ENCODE measurements at places on chromosomes 4 and X.

GRCh38 chrX:56248492-56248891, 16.3 kb downstream of the KLF8 start:
- peak; percentile 35 for DNase-seq

- no peak for DNase-seq
These were observed 578.0 kb downstream of the SPRY1 start for GRCh38 chr4:123974386-123975149.

DNA sequence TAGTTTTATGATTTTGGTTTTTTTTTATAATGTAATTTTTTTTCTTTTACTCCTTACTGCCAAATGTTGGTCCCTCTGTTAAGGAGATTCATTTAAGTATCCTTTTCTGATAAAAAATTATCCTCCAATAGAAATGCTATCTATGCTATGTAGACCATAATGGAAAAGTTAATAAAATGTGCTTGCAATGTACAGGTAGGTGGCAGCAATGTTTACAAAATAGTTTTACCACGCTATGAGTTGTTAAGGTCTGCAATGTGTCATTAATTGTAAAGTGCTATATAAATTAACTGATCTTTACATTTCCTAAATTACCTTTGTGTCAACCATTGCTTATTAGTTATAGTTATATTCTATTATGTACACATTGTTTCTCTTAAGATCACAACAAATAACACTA, 3.8 kb upstream of the CENPC start:
- peak; percentile 47 for DNase-seq

DNA sequence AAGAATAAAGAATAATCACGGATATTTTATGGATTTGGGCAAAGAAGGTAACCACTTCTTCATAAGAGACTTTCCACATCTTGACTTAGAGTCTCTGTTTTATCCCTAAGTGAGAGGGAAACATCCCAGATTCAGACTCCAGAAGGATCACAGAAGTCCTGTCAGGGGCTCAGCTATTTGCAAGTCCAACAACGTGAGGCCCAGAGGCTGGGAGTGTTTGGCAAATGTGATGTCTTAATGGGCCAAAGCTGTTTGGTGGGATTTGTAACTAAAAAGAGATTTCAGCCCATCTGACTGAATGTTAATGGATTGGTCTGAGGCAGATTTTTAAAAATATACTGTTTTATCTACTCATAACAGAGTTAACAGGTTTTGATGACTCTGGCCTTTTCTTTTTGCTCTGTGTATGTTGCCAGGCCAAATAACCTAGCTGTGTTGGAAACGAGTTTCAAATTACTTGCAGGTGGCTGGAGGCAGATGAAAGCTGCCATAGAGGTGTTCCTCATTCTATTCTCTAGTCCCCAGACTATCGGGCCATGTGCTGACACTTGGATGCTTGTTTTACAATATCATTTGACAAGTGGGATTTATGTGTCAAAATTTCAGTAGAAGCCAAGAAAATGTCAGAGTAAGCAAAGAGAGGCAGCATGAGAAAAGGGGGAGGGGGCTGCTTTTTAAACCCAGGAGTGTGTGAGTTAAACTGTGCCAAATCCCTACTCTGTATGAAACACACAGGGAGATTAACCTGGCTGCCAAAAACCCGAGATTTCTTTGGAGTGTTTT, 330.9 kb downstream of the DCHS2 start:
- peak; percentile 34 for DNase-seq

DNA sequence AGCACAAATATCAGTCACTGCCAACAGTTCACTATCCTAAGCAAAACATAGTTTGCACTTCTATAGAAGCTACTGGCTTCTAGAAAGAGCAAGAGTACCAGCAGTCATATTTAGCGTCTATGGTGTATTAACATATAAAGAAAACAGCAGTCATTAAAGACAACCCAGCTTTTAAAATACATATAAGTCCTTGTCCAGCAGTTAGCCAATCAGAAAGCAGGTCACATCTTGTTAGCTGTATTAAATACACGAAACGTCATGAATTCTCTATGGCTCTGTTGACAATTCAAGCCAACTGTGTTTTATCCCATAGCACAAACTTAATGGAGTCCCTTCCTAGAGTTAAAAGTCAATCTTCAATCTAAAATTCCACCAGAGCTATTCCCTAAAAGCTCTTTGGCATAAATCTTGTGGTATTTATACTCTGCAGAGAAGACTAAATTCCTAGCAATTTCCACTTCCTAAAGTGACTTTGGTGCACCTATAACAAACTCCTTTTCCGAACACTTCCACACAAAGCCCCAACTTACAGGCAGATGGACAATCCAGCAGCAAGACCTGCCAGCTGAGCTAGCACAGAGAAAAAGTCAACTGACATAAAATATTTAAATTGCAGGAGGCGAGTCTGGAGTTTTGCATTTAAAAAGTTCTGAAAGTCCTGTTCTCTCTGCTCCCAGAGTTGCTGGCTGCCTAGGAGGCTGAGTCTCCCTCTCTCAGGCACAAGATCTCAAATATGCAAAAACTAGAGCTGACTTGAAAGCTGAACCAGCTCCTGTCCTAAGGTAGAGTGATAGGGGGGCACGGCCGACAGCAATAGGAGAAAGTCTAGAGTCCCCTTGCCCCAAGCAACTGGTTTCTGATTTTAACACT, 1.3 kb downstream of the LDB2 start:
- no peak for DNase-seq

DNA sequence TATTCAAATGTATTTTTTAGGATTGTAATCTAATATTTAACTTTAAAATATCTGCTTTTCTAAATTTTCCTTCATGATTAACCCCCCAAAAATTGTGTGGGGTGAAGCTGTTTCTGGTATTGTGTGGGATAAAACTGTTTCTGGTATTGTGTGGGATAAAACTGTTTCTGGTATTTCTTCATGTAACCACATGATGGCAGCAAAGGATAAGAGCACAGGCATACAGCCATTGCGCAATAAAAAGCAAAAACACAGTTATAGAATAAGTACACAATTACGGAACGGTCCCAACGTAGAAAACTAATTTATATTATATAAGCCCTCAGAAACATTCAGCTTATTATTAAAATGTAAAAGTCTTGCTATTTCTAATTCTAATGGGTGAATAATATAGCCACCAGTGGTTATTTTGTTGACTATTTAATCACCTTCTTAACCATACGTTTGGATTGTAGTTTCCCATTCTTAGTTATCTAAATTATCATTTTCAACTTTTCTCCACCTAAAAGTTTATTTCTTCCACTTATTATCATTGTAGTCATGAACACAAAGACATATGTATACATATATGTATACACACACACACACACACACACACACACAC, 333.9 kb upstream of the FSTL5 start:
- DNase-seq: peak; percentile 29

GRCh38 chrX:45980726-45981125, 564.5 kb downstream of the ZNF674 start:
- DNase-seq: no peak

GRCh38 chrX:31423609-31424189, 351.9 kb upstream of the FTHL17 start:
- peak; percentile 18 for DNase-seq

- no peak for DNase-seq
These were observed 269.2 kb downstream of the CBLL2 start for GRCh38 chrX:22541926-22542325.

DNA sequence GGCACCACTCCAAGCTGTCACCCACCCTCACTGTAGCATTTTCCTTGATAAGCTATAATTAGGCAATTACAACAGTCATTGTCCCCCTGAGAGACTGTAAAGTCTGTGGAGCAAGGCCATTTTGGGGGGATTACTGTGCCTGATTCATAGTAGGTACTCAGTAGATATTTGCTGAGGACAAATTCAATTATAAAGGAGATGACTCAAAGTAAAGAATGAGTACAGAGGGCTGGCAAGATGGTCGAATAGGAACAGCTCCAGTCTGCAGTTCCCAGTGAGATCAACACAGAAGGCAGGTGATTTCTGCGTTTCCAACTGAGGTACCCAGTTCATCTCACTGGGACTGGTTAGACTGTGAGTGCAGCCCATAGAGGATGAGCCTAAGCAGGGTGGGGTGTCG, 42.0 kb downstream of the MAOB start:
- peak; percentile 49 for DNase-seq

- no peak for DNase-seq
These were observed 14.2 kb downstream of the LRP2BP start for GRCh38 chr4:185381288-185382196.
